DMS 273 treated with DMSO at 0.1 percent for 48 hours (cell line): ENCODE measurements at places on chromosomes 13 and 19.

GRCh38 chr13:40442826-40443225 lies 223.6 kb downstream of the FOXO1 start:
- no peak for DNase-seq

DNA sequence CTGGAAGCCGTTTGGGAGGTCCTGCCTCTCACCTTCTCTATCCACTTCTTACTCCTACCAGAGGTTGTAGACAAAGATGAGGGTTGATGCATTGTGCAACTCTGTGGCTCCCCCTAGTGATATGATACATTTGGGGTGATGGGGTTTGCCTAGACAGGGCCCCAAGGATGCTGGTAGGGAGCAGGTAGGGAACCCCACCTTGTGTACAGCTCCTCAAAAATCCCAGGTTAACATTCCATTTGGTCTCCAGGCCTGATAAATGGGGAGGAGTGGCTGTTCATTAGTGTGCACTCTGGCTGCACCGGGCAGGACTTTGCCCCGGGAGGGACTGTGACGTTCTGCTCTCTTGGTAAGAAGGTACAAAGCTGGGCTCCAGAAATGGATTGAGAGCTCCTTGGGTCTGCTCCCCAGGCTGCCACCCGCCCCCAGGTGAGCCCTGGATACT lies 19.2 kb downstream of the SIGLEC8 start:
- DNase-seq, result no peak

DNA sequence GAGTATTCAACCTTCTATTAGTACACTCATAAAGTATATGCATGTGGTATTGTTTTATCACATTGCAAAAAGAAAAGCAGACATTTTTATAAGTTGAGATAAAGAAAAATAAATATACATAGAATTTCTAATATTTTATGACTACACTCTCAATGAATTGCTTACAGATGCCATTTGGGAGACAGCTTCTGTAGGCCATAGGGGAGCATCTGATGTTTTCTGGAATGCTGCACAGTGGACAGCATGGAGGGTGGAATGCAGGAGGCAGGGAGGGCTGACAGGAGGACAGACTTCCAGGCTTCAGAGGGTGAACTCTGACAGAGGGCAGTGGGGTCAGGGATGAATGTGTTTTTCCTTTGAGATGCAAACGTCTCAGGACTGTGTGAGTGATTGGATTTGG lies 45.8 kb downstream of the MIPEP start:
- no peak for DNase-seq

- no peak for DNase-seq
Observed at GRCh38 chr13:30857636-30858035, 48.4 kb upstream of the MEDAG start.

DNA sequence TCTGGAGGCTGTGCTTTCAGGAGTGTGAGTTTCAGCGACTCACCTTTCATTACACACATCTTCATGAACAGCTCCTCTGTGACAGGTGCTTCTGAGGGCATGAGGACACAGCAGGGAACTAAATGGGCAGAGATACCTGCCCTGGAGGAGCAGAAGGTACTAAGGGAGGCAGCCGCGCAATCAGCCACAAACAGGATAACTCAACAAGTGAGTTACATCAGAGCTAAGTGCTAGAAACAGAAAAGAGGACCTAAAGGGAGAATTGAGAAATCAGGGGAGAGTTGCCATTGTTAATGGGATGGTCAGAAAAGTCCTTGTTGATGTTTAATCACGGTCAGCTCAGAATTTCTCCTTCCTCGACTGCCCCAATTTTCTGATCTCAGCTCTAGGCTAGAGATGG lies 42.5 kb downstream of the SYDE1 start:
- DNase-seq, result no peak

DNA sequence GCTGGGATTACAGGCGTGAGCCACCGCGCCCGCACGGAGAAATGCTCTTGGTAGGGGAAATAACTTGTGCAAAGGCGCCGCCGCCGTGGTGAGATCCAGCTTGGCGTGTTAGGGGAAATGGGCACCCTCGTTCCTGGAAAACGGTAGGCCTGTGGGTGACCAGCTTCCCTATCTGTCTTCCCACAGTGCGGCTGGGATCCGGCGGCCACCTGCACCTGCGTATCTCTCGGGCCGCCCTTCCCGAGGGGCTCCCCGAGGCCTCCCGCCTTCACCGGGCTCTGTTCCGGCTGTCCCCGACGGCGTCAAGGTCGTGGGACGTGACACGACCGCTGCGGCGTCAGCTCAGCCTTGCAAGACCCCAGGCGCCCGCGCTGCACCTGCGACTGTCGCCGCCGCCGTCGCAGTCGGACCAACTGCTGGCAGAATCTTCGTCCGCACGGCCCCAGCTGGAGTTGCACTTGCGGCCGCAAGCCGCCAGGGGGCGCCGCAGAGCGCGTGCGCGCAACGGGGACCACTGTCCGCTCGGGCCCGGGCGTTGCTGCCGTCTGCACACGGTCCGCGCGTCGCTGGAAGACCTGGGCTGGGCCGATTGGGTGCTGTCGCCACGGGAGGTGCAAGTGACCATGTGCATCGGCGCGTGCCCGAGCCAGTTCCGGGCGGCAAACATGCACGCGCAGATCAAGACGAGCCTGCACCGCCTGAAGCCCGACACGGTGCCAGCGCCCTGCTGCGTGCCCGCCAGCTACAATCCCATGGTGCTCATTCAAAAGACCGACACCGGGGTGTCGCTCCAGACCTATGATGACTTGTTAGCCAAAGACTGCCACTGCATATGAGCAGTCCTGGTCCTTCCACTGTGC lies 2.4 kb downstream of the GDF15 start:
- no peak for DNase-seq

- no peak for DNase-seq
Observed at GRCh38 chr13:98450539-98451111, 126.3 kb downstream of the STK24 start.

- DNase-seq, result no peak
Observed at GRCh38 chr13:104286566-104287290, 1220.5 kb upstream of the SLC10A2 start.

- DNase-seq, result no peak
Observed at GRCh38 chr13:99693351-99693750, 192.1 kb downstream of the TM9SF2 start.
